Endodermal cell (in vitro differentiated cells): ENCODE measurements at places on chromosomes 16 and 17. TPM values are rescaled to one million over a fixed set of nuclear protein-coding genes. Genes with fewer than 3 reads are reported as not detected.

The CORO1A gene
- 0.48 to 0.93 TPM (median 0.70 TPM) in 3 replicates for total RNA-seq

- peaks cover 21% of the 10 kb centered on the region for H3K36me3 ChIP-seq
- H3K27me3 ChIP-seq = no peaks in the 10 kb centered on the region
- DNase-seq = no peak
- no peak overlapping the region for H3K4me3 ChIP-seq
- peaks cover 12% of the 10 kb centered on the region for H3K4me1 ChIP-seq
- H3K27ac ChIP-seq = no peak overlapping the region
Observed at GRCh38 chr17:82171750-82172375, 40.8 kb downstream of the CCDC57 start.

DNA sequence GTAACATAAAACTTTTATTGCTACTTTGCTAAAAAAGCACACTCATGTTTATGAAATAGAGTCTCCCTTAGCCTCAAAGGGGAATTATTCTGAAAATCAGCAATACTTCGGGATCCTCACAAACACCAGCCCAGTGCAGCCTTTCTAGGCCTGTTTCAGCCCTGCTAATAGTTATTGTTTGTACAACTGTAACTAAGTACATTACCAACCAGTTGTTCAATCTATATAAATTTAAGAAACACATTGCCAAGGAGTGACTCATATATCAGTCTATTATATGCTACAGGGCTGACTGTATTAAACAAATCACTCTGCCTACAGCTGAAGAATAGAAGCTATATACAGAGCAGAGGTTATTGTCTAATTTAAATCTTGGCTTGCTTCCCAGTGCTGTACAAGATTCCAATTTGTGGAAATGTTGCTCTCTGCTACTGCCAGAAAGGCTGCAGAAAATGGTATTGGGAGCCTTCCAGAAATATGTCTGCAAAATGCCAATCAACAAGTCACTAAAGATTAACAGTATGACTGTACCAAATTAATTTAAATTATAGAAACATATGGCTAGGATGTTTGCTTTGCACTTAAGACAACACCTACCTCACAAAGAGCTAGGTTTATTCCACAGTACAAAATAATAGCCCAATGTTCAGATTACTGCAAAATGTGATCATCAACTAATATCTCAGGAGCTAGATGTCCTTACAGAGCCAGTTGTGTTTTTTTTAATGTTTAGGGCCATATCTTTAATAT, 49.7 kb downstream of the TOX3 start:
- peaks cover 63% of the 10 kb centered on the region for H3K27me3 ChIP-seq
- no peak overlapping the region for H3K27ac ChIP-seq
- H3K4me3 ChIP-seq = no peak overlapping the region
- peaks cover 3% of the 10 kb centered on the region for H3K4me1 ChIP-seq
- H3K36me3 ChIP-seq = no peaks in the 10 kb centered on the region

- peaks cover 5% of the 10 kb centered on the region for H3K4me1 ChIP-seq
- H3K36me3 ChIP-seq = peaks cover 4% of the 10 kb centered on the region
- DNase-seq = no peak
- peak within 1 kb of the TSS; percentile 88 for H3K27ac ChIP-seq
- H3K4me3 ChIP-seq = peak within 1 kb of the TSS; percentile 96
- no peaks in the 10 kb centered on the region for H3K27me3 ChIP-seq
Observed at GRCh38 chr16:57735755-57736418, at the start of gene KATNB1. TSS of gene KATNB1 (plus strand) at chr16:57735770. CDS start at chr16:57737244, 1,474 bp downstream.
